Glutamatergic neuron (in vitro differentiated cells): ENCODE measurements at places on chromosomes 3 and 15. TPM values are rescaled to one million over a fixed set of nuclear protein-coding genes. Genes with fewer than 3 reads are reported as not detected.

The NANOGP8 gene
- 0.86 TPM for total RNA-seq

DNA sequence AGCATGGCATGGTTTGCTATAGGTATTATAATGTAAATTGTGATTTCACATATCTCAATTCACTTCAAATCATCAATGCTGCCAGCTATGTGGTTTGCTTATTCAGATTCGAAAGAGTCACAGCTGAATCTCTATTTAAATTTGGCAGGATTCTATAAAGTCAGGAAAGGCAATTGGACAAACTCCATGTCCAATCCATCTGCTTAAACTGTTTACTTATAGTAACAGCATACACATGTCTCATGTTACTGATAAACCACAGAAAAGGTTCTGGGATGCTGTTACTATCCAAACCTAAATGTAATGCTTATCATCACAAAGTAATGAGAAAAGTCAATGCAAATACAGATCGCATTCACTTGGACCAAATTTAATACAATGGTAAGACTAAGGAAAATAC is 229.7 kb downstream of the ISL2 start:
- H3K27ac ChIP-seq: no peak overlapping the region
- no peaks in the 10 kb centered on the region for H3K4me1 ChIP-seq
- DNase-seq: no peak
- H3K27me3 ChIP-seq: no peaks in the 10 kb centered on the region

DNA sequence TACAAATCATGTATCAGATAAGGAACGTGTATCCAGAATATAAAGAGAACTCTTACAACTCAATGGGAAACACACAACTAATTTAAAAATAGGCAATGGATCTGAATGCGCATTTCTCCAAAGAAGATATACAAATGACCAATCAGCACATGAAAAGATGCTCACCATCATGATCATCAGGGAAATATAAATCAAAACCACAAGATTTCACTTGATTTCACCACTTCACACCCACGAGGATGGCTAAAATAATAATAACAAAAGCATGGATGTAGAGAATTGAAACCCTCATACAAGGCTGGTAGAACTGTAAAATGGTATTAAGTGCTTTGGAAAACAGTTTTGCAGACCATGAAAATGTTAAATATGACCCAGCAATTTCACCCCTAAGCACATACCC is 26.7 kb upstream of the SLC12A8 start:
- H3K4me1 ChIP-seq: no peaks in the 10 kb centered on the region
- H3K27me3 ChIP-seq: no peaks in the 10 kb centered on the region
- DNase-seq: no peak
- H3K27ac ChIP-seq: no peak overlapping the region

The CLRN1 gene
- not detected for total RNA-seq

- no peak overlapping the region for H3K27ac ChIP-seq
- H3K4me3 ChIP-seq: no peak overlapping the region
- no peaks in the 10 kb centered on the region for H3K36me3 ChIP-seq
- peaks cover 2% of the 10 kb centered on the region for H3K4me1 ChIP-seq
- peaks cover 14% of the 10 kb centered on the region for H3K27me3 ChIP-seq
- DNase-seq: no peak
Observed at GRCh38 chr3:123424999-123425712, 23.7 kb downstream of the ADCY5 start.

DNA sequence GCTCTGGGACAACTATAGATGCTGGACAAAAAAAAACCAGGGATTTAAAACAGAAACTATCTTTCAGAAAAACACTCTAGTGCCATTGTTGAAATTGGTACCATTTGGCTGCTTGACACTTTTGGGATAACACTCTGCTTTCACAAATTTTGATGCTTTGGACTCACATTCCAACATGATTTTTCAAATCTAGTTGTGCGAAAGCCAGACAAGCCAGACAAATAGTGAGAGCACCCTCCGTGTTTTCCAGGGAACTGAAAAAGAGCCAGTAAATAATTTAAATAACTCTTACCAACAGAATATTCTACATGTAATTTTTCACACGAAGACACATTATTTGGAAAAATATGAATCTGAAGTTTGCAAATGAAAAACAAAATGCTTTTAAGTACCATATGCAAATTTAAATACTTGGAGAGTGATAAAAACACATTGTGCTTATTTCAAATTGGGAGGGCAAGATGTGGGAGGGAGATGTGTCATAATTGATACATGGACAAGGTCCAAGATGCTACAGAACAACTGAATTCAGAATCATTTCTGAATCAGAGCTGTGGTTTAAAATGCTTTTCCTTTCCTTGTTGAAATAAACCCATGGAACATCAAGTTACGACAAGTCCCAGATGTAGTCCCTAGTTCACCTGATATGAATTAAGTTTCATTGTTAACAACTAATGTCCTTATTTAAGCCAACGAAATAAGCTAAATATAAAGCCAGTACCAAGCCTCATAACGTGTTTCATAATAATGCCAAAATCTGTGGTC is 144.2 kb upstream of the SOX2 start:
- no peak overlapping the region for H3K27ac ChIP-seq
- H3K4me1 ChIP-seq: peaks cover 2% of the 10 kb centered on the region
- no peak overlapping the region for H3K4me3 ChIP-seq

DNA sequence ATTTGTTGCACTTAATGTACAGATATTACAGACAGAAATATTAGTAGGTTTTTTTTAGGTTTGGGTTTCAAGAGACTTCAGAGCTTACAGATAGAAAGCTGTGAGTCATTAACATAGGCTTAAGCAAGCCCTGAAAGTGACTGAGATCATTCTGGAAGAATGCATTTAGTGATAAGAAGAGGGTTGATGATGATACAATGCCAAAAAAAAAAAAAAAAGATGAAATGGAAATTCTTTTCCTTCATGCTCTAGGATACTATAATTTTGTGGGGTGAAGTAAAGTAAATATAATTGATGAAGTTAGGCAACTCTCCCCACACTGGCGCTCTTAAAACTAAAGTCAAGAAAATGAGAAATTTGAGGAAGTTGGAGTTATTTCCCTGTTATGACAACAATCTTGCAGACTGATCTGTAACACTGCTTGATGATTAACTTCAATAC is 169.4 kb upstream of the ZNF385D start:
- H3K27ac ChIP-seq: no peak overlapping the region
- no peaks in the 10 kb centered on the region for H3K36me3 ChIP-seq
- no peaks in the 10 kb centered on the region for H3K27me3 ChIP-seq
- H3K4me3 ChIP-seq: no peak overlapping the region

DNA sequence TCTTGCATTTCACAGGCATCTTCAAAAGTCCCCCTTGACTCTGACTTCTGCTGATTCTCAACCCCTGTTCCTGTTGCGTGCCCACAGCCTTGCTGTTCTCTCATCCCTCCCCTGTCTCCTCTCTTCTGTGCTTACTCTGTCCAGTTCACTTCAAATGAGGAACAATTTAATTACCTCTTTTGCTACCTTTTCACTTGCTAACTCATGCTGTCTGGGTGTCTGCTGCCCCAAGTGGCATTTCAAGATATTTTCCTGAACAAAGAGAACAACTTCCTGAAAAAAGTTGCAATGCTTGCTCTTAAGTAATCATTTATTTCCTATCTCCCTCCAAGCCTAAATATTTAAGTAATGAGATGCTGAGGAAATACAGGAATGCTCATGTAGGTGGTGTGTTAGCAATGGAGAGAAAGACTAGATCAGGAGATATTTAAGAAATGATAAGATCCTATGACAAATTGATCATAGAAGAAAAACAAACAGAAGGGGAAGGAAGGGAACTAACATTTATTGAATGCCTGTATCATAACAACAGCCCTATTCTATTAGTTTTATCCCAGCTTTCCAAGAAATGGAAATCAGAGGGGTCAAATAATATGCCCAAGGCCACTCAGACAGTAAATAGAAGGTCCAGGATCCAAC is 42.2 kb downstream of the SV2B start:
- H3K4me1 ChIP-seq: no peaks in the 10 kb centered on the region
- no peak overlapping the region for H3K4me3 ChIP-seq

DNA sequence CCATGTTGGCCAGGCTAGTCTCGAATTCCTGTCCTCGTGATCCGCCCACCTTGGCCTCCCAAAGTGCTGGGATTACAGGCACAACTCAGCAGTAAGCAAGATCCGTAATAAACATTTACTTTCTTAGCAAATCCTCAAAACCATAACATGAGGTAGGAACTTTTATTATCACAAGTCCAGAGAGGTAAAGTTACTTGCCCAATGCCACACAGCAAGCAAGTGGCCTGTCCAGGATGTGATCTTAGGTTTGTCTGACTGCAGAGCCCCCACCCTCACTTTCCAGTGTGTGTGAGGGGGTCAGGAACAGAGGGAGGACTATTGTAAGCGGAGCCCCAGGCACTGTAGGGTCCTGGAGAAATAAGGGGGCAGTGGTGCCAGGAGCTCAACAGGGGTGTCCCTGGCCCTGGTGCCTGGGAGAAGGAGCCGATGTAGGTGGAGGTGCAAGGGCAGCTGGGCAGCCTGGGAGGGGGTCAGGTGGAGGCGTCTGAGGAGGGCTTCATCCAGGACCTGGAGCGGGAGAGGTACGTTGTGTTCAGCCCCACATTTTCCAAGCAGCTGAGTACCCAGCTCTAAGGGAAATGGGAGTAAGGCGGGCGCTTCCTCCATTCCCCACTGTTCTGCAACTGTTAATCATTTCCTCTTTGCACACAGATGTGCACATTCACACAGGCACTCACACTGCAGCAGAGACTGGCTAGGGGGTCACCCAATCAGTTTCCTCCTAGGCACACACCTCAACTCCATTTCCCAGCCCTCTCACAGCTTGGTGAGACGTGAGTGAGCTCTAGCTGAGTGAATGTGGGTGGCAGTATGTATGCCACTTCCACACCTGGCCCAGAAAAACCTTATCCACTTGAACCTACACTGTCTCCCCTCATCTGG is 5.9 kb downstream of the RPUSD3 start:
- H3K27ac ChIP-seq: no peak overlapping the region
- H3K27me3 ChIP-seq: no peaks in the 10 kb centered on the region
- no peak for DNase-seq

DNA sequence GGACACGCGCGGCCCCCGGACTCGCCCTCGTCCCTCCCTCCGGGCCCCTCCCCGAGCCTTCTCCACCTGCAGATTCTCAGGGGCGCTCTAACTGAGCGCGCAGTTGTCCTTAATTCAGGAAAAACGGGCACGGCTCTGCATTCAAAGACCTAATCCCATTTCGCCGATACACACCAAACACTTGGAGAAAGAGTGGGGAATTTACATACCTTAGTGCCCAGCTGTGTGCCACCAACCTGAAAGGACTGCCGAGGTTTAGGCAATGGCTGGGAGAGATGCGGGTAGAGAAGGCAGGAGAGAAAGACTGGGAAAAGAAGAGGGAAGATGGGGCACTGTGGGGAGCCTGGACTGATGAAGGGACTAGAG is 21.8 kb downstream of the IGDCC3 start:
- peaks cover 8% of the 10 kb centered on the region for H3K36me3 ChIP-seq
- H3K27me3 ChIP-seq: peaks cover 13% of the 10 kb centered on the region
- peak overlapping the region; percentile 84 for H3K4me3 ChIP-seq
- H3K27ac ChIP-seq: peak overlapping the region; percentile 95

GRCh38 chr15:72559781-72560180 is 85.7 kb downstream of the ARIH1 start:
- DNase-seq: no peak
- H3K36me3 ChIP-seq: no peaks in the 10 kb centered on the region
- H3K4me1 ChIP-seq: no peaks in the 10 kb centered on the region
- no peak overlapping the region for H3K4me3 ChIP-seq

The ITIH4 gene
- 8.0 TPM for total RNA-seq

GRCh38 chr3:113685956-113686721 is 10.3 kb downstream of the USF3 start:
- DNase-seq: no peak
- no peaks in the 10 kb centered on the region for H3K4me1 ChIP-seq
- no peak overlapping the region for H3K4me3 ChIP-seq
- H3K36me3 ChIP-seq: peaks cover 25% of the 10 kb centered on the region
- no peak overlapping the region for H3K27ac ChIP-seq
- H3K27me3 ChIP-seq: no peaks in the 10 kb centered on the region

DNA sequence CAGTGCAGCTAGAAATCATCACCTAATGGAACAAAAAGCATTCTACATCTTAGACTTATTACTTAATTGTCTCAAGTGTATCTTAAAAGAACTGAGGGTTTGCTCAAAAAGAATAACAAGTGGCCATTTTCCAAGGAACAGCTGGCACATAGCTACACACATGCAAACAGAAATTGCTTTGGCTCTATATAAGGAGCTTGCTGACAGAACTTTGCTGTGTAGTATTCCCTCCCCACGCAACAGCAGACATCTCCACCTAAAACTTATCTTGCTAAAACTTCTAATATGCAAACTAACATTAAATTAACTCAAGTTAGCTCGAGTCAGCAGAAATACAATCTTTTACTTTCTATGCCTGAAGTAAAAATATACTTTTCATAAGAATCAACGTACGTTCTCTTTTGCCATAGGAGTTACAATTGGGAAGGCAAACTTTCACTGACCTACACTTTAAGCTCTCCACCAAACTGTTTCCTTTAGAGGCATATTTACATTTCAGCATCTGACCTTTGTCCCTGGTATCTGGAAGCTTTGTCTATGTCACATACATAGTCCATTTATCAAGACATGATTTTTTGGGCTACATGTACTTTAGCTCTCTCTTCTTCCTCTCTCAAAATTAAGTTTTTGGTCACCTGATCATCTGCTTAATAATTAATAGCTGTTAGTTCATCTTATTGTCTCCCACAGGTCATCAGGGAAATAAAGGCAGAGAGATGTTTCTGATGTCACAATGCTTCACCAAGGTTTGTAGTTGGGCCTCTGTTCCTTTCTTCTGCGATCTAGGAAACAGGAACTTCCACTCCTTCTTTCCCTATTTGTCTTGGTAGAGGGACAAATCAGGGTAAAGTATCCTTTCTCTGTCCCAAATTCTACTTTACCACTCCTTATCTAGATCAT is 163.4 kb upstream of the AGTR1 start:
- no peak overlapping the region for H3K4me3 ChIP-seq
- H3K36me3 ChIP-seq: no peaks in the 10 kb centered on the region
- no peak overlapping the region for H3K27ac ChIP-seq
- no peak for DNase-seq

- H3K27me3 ChIP-seq: no peaks in the 10 kb centered on the region
- no peak for DNase-seq
- no peaks in the 10 kb centered on the region for H3K36me3 ChIP-seq
- H3K4me3 ChIP-seq: no peak overlapping the region
- no peak overlapping the region for H3K27ac ChIP-seq
Observed at GRCh38 chr15:76565366-76565765, 228.8 kb downstream of the ISL2 start.

- H3K4me3 ChIP-seq: no peak overlapping the region
- H3K27ac ChIP-seq: no peak overlapping the region
- H3K36me3 ChIP-seq: peaks cover 5% of the 10 kb centered on the region
- H3K4me1 ChIP-seq: peaks cover 2% of the 10 kb centered on the region
- no peak for DNase-seq
- peaks cover 2% of the 10 kb centered on the region for H3K27me3 ChIP-seq
Observed at GRCh38 chr15:101510212-101511197, 21.0 kb upstream of the PCSK6 start.

DNA sequence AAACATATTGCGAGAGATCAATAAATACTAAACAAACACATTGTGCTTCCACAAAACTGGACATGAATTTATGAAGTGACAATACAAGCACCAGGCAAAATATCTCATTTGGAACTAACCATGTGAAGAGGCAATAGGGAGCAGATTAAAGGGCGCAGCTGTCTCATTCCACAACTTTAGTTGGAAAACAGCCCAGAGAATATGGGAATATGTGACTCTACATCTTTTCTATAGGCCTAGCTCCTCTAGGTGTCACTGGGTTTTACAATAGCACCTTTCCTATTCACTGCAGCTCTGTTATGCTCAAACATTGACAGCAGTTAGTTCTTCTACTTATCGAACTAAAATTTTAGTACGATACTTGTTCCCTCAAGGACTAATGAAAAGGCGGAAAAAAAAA is 866.3 kb upstream of the GBE1 start:
- peaks cover 1% of the 10 kb centered on the region for H3K27me3 ChIP-seq
- no peak overlapping the region for H3K27ac ChIP-seq
- no peak overlapping the region for H3K4me3 ChIP-seq
- H3K36me3 ChIP-seq: no peaks in the 10 kb centered on the region
- H3K4me1 ChIP-seq: no peaks in the 10 kb centered on the region

The REC114 gene
- total RNA-seq: not detected

The NUP210 gene
- total RNA-seq: 2.4 TPM

The DLL4 gene
- total RNA-seq: 12.5 TPM

The PLCH1 gene
- total RNA-seq: 1.1 TPM
